Posterior cingulate gyrus (tissue), 11 donors: ENCODE measurements at places on chromosomes 4 and X.
A peak's percentile ranks its signal among the peaks of the same experiment; 100 is the strongest.

GRCh38 chr4:14361084-14361483 lies 641.2 kb upstream of the CPEB2 start:
- no peak for DNase-seq

DNA sequence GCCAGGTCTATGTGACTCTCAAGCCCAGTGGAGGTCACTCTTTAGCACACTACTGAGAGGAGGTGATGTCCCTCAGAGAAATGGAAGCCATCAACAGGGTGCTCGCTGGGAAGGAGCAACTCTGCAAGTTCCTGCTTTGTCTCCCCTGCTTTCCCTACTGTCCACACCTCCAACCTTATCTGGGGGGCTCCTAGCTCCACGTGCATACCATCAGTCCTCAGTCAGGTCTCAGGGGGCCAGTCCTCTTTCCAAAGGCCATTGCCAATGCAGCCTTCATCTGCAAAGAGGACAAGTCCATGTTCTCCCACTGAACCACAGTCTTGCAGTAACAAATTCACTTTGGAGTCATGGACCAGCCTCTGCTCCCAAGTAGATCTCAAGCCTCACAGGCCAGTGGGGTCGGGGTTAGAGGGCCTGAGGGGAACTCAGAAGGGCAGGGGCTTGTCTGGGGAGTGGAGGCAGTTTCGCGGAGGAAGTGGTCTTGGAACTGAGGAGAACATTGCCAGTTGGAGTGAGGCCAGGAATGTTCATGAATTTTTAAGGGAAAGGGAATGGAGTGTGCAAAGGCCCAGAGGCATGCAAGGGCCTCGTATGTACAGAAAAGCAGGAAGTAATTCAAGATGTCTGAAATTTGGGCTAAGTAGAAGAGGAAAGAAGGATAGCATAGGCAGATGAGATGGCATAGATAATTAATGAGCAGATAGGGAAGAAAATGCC lies 8.9 kb downstream of the RTL5 start:
- DNase-seq = no peak

GRCh38 chr4:2261110-2261852 lies 628 bp downstream of the MXD4 start:
- DNase-seq = peak; percentile 15

DNA sequence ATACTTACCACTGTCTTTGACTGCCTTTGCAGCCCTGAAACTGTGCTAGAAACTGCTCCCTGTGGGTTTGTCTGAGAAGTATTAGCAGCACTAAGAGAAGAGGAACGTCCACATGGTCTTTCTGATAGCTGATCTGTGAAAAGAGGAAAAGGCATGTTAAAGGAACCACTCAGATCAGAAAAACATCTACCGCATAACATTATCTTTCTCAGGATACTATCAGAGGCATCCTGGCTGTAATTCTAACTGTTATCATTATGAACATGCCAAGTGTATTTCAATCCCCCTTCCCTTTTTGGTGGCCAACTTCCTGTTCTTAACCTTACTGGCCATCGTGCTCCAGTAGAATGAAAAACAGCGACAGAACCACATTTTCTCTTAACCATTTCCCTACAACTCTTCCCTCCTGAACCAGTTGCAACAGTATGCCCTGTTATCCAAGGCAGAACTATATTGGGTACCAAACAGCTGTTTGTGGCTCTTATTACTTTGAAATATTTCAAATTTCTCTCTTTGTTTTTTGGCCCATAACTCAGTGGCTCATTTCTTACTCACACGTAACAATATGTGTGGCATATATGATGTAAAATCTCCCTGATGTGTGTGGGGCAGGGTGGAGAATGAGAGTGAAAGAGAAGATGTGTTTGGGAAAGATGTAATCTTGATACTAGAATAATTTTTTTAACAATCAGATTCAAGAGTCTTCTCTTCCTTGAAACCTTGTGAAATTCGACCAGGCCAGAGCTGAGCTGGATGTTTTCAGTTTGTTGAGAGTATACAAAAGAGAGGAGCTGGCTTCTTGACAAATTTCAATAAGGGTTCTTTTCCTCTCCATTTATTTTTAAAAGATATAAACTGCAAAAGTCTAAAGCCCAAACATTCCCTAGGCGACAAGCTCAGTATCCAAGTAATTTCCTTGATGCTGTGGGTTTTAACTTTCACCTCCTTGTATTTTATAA lies 35.2 kb downstream of the ARHGEF6 start:
- no peak for DNase-seq

- no peak for DNase-seq
Observed at GRCh38 chr4:21830272-21830671, 118.3 kb downstream of the KCNIP4 start.

DNA sequence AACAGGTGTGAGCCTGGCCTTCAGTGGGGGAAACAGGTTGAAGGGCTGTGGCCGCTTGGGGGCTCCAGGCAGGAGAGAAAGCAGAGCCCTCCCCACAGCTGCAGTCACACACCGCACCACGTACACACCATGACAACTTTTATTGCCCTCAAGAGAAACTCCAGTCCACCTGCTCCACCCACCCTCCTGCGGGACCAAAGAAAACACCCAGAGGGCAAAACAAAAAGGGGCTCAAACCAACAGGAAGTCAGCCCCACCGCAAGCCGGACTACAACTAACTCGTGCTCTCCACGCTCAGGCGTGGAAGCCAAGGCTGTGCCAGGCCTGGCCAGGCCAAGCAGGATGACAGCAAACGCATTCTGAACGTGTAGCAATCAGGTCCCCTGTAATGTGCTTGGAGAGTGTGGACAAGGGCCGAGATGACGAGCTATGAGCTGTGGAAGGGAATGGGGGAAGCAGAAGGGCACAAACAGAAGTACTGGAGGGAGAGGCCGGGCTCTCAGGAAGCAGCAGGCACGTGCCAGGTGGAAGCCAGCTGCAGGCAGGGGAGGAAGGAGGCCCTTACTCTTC lies 12.7 kb downstream of the SLC6A8 start:
- no peak for DNase-seq

DNA sequence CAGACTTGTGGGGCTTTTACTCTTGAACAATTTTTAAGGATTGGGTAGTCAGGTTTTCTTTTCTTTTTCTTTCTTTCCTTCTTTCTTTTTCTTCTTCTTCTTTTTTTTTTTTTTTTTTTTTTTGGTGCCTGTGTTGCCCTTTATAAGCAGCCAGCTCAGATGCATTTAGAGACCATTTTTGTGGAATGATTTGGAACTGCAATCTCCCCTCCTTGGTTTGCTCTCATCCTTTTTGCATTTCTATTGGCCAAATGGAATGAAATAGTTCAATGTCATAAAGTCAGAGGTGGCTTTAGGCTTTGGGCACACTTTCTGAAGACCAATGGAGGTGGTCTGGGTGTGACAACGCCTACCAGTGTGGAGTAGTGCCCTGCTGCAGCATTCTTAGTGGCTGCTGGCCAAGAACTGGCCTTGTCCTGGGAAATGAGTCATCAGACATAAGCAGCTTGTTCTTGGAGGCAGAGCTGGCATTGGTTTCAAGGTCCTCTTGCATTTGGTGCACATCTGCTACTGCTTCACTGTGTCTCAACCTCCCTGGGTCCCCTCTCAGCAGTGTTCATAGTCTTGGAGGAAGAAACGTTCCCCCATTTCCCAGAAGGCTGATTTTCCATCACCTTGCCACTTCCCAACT lies 84.5 kb downstream of the CT47B1 start:
- no peak for DNase-seq

GRCh38 chr4:168826620-168827019 lies 183.4 kb downstream of the CBR4 start:
- DNase-seq = no peak

DNA sequence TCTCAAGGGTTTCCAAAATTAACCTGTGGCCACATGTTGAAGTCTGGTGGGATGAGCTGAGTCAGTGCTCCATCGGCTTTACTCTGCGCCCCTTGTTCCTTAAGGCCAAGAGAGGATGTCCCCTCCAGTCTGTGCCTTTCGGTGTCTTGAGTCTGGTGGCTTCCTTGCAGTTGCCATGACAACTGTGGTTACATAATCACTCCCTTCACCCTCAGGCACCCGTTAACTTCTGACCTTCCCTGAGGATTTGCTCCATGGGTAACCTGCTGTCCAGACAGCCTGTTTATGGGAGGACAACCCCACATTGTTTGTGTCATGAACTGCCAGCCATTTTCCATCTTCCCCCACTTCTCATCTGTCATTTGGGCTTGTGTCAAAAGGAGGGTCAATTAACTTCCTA lies 401.1 kb upstream of the LCORL start:
- no peak for DNase-seq

DNA sequence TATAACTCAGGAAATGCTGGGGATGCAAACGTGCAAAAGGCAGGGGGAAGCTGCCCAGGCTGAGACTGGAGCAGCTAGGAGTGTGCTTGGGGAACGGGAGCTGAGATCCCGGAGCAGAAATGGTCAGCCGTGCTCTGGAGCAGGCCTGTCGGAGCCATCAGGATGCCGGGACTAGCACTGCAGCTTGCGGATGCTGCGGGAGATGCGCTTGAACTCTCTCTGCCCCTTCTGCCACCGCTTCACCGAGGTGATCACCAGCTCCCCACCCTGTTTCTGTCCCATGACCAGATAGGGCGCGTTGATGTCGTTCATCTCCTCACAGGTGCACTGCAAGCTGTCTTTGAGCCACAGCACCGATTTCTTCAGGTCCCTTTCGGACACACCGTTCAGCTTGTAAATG lies 7.6 kb downstream of the SFRP2 start:
- no peak for DNase-seq

GRCh38 chrX:2784026-2784425 lies 32.2 kb downstream of the XG start:
- DNase-seq = no peak

- no peak for DNase-seq
Observed at GRCh38 chrX:101416691-101417090, 8.7 kb downstream of the HNRNPH2 start.

DNA sequence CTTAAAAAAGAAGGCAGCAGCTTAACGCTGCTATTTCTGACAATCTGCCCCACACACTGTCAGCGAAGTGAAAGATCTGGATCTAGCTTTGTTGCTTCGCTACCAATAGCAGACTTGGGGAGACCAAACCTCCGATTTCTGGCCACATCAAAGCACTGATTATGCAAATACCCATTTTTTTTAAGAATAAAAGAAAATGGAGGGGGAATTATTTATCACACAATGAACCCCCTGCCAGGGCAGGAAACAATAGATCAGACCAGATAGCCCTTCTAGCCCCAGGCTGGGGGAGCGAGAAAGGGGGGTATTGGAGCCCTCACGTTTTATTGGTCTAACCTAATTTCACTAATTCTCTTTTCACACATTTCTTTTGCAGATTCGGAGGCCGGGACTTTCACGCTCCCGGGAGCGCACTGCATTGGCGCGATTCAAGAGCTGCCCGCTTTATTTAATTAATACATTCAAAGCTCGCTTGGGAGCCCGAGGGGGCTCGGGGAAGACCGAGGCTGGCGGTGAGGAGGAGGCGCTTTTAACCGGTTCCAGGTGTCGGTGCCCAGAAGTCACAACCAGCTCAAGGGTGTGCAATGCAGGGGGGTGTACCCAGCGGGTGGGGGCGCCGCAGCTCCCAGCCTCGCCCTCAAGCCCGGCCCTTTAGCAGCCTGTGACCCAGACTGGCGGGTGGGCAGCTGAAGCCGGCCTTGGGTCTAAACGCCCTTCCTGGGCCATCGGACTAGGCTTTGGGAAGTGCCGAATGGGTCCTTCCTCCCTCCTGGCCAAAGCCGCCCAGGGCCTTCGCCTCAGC lies 5.5 kb downstream of the NEUROG2 start:
- no peak for DNase-seq

DNA sequence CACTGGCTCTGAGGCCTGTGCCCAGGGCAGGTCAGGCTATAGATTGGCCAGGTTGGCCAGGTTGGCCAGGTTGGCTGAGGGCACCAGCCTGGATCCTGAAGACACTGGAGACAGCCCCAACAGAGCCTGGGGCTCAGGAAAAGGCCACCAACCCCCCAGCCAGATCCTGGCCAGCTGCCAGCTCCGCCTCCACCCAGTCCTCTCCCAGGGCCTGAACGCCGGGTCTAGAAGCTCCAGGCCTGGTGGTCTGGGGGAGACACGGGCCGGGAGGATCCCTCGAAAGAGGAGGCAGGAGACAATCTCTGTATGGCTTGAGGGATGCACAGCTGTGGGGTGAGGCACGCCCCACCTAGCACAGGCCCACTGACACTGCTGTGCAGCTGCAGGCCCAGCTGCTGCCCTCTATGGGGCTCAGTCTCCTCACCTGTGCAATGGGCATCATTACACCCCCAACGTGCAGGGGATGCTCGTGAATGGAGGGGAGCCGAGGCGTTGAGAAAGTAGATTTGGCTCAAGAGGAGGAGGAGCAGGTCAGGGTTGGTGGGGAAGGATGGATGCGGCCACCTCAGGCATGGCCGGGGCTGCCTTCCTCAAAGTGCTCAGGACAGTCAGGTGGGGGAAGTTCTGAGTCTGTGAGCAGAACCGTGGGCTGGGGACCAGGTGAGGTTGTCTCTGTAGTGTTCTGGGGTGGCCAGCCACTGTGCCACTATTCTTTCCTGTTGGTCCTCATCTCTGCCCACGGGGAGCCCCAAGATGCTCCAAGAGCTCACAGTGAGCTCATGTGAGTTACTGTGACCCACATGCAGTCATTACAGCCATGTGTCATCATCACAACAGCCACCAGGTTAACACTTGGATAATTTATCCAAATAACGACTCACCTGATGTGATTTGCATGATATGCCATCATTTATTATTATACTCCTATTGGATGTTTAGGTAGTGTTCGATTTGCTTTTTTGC lies 10.8 kb upstream of the GAGE10 start:
- no peak for DNase-seq

DNA sequence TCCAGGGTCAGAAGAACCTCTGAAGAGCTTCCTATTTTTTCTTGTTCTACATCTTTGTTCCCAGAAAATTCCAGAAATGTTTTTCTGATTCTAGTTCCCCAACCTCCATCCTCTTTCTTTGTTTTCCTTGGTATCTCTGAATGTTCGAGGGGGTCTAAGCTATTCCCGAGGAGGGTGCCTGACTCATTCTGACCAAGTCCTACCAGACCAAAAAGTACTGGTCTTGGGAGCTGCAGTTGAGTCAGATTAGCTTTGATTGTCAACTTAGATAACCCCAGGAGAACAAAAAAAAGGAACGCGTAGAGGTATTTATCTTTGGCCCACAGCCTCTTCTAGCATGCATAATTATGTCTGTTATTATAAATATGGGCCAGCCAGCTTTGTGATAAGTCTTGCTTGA lies 12.1 kb upstream of the TENM3 start:
- DNase-seq = no peak

- no peak for DNase-seq
Observed at GRCh38 chrX:614136-614535, 16.5 kb upstream of the SHOX start.

- DNase-seq = no peak
Observed at GRCh38 chr4:172515266-172515879, 653.2 kb upstream of the GALNT7 start.

GRCh38 chrX:18549643-18550042 lies 122.3 kb downstream of the RS1 start:
- no peak for DNase-seq

- DNase-seq = no peak
Observed at GRCh38 chr4:78767350-78767749, 8.8 kb upstream of the BMP2K start.
